ENCODE measurements at places on chromosomes 3 and 15.

- DNase-seq, result no peak
Observed at GRCh38 chr3:129195731-129196256, 12.1 kb upstream of the CNBP start.

DNA sequence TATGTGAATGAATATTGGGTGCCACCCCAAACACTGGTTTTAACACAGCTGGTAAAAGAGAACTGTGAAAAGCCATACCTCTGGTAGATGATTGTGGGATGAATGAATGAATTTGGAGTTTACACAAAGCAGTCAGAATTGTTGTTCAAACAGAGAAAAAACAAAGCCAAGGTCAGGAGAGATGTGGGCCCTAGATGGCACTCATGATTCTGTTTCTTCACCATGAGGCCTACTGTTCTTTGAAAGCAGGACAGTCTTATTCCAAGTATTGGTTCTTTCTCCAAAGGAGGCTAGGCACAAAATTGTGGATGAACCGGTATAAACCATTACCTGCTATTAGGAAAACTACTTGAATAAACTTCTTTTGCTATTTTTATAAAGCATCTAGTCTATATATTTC is 97.6 kb downstream of the SAMMSON start:
- no peak for DNase-seq

- no peak for DNase-seq
Observed at GRCh38 chr3:43180027-43180426, 74.1 kb upstream of the POMGNT2 start.

- no peak for DNase-seq
Observed at GRCh38 chr3:67033079-67033478, 35.0 kb downstream of the KBTBD8 start.

DNA sequence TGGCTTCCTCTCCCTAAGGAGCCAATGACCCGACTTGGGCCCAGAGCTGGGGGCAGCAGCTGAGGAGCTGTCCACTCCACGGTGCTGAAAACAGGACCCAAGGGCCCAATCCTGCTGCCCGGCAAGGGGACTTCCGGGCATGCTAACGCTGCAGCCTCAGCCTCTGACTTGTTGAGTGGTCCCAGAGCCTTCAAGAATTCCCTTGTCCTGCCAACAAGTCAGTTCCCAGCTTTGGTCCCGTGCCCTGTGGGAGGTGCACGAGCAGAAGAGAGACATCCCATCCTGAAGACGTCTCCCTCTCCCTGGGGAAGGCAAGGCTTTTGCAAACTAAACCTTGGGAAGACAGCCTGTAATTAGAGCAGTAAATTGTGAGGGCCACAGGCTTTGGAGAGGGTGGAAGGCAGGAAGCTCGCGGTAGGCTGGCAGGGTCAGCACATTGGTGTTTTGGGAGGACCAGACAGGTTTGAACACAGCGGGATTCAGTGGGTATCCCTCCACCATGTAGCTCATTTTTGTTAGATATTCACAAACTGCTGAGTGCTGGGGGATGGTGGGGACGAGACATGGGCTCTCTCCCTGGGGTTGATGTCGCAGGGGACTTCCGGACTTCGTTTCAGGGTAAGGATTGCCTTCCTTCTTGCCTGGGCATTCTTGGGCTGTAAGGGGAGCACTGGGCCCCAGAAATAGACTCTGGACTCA is 29.8 kb upstream of the PRR23E start:
- DNase-seq, result no peak

DNA sequence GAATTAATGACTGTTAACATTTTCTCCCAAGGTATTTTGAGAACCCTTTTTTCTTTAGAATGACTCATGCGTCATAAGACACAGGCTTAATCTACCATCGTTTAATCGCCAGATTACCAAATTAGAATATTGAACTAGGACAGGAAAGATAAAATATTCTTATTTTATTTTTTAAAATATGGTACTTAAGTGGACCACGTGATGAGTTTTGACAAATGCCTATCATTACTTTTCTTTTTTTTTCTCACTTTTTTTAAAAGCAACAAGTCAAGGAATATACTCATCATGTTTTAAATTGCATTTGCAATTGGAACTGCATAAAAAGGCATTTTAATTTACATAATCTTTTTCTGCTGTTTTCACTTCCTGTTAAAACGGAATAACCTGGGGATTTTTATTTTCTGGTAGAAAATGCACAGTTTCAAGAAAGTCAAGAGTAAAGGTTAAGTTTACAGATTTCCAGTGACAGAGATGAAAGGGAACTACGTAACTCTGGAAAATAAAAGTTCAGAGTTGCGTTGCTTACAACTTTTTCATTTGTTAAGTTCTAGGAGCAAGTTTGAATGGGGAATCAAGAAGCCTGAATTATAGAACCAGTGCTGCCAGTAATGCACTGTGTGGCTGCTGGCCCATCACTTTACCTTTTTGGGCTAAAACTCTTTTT is 23.6 kb downstream of the SIAH2 start:
- DNase-seq, result no peak

DNA sequence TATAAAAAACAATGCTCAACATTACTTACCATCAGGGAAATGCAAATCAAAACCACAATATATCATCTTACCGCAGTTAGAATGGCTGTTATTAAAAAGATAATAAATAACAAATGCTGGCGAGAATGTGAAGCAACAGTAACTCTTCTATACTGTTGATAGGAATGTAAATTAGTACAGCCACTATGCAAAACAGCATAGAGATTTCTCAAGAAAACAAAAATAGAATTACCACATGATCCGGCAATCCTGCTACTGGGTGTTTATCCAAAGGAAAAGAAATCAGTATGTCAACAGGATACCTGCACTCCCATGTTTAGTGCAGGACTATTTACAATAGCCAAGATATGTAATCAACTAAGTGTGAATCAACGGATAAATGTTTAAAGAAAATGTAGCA is 48.1 kb downstream of the ADAM10 start:
- DNase-seq, result no peak

GRCh38 chr3:11362600-11362999 is 90.4 kb downstream of the ATG7 start:
- DNase-seq, result no peak

DNA sequence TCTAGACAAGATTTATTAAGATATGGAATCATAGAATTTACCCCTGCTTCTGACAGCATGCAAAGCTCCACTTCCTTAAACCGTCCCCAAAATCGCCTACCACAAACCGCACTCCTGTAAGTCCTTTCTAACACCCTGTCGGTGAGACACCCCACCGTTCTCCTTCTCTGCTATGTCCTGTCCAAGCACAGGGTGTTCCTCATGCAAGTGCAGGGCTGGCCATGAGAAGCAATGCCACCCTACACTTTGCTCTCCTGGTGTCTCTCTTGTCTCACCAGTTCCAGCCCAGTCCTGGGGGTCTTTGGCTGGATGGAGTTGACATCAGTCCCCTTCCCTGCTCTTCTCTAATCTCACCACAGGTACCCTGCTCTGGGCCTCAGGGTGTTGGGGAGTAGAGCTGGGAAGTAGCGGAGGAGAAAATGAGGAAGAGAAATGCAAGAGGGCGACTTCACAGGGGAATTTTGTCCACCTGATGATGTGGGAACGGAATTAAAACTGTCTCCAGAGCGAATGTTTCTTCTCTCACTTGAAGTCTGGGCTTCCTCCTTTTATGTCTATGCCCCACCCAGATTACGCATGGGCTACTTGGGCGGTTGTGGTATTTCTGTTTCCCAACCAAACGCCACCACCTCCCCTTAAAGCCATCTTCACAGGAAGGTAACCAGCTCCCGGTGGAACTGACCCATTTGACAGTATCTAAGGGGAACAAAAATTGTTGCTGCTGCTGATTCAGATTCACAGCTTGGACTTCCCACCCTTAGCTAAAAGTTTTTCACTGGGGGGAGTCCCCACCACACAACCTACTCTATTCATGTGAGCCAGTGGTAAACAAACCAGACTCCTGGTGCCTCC is 49.9 kb downstream of the CASR start:
- no peak for DNase-seq

DNA sequence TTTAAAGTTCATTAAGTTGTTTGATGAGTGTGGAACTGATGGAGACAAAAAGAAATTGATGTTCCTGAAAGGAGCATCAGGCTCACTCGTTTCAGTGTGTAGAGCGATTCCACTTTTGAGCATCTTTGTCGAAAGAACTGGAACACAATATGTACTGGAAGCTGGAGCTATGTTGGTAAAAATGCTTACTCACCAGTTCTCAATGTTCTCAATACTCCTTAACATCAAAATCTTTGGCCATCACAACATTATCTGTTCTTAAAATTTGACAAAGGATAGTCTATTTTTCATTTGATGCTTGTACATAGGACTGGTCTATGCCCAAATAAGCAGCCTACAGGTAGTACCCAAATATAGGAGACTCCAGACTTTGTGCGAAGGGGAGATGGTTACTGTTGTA is 18.7 kb downstream of the RYR3 start:
- no peak for DNase-seq

- no peak for DNase-seq
Observed at GRCh38 chr3:52507359-52507758, 12.2 kb downstream of the STAB1 start.

DNA sequence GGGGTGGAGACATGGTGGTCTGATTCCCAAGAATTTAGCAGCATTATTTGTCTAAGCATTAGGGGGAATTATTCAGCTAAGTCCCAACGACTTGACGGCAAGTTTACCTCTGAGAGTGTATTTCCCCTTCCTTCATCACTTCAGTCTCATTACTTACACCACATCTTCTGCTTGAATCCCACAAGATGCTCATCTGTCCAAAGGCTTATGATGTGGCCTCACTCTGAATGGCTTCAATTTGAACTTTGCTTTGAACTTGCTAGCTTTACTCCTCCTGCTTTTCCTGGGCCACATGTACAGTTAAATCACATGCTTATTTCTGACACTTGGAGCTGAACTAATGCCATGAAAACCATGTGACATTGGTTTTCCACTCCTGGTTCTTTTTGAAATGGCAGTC is 231.3 kb upstream of the SATB1 start:
- DNase-seq, result no peak
